ENCODE measurements at places on chromosomes 11 and 22.

DNA sequence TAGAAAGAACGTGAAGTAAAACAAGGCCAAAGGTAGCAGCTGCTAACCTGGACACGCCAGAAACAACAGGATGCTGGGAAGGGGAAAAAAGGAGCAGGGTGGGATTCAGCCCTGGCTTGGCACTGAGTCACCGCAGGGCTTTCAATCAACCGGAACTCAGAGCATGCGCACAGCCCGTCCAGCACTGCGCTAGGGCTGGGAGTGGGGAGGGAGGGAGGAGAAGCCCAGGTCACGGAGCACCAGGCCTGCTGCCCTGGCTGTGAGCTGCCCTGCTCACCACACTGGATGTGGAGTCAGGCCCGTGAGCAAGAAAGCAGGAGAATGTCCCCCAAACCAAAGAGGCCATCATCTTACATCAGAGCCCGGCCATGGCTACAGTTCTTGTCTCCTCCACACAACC is 51.5 kb downstream of the APOL1 start:
- no peak for DNase-seq

DNA sequence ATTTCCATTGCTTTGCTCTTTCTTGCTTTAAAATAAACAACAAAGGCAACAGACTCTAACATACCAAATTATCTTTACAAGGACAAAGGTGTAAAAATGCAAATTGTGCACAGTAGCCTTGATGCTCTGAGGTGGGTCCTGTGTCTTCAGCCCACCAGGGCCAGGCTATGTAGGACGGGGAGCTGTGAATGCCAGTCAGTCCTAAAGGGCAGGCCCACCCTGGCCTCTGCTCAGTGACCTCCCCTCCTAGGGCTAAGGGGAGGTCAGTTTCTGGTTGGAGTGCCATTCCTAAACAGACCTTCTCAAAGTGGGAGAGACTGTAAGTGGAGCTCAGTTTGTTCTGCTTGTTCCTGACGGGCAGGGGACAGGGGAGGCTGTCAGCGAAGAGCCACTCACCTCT is 78.0 kb upstream of the SUSD2 start:
- no peak for DNase-seq

- DNase-seq, result no peak
These were observed 60.2 kb downstream of the PDHX start for GRCh38 chr11:34976496-34977088.

DNA sequence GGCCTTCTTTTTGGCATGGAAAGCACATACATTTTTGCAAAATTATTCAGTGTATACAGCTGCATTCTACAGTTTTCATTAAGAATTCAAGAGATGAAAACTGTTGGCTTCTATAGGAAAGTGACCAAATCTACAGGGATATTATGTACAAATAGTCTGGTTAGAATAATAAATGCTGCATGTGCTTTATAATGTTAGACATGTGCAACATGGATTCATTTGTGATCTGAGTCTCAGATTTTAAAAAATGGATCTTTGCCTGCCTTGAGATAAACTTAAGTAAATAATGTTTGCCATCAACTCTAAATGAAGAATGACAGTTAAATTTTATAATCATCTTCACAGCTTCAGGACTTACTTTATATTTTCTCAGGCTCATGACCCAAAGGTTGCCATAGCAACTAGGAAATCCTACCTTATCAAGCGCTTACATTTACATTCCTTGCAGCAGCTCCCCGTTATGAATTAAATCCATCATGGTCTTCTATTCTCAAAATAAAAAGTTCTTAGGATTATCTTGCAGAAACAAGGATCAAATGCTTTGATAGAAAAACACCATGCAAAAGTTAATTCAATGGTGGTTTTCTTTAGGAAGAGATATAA is 200.2 kb downstream of the CADM1 start:
- DNase-seq, result no peak

- peak; percentile 18 for DNase-seq
These were observed 797 bp downstream of the LGR4 start for GRCh38 chr11:27471589-27472397.

- DNase-seq, result no peak
These were observed 9.9 kb downstream of the FXYD6 start for GRCh38 chr11:117866526-117866925.

GRCh38 chr11:61837411-61838005 is 9.4 kb downstream of the FADS2 start:
- DNase-seq, result no peak

GRCh38 chr11:93751001-93751400 is 9.5 kb downstream of the C11orf54 start:
- DNase-seq, result no peak

Measured in RPMI8226 (cell line).